ENCODE measurements at places on chromosomes 12 and 14.

- DNase-seq, result no peak
These were observed 24.7 kb upstream of the AP4S1 start for GRCh38 chr14:31000629-31001338.

- DNase-seq, result no peak
These were observed 65.3 kb downstream of the SUSD6 start for GRCh38 chr14:69676723-69677122.

DNA sequence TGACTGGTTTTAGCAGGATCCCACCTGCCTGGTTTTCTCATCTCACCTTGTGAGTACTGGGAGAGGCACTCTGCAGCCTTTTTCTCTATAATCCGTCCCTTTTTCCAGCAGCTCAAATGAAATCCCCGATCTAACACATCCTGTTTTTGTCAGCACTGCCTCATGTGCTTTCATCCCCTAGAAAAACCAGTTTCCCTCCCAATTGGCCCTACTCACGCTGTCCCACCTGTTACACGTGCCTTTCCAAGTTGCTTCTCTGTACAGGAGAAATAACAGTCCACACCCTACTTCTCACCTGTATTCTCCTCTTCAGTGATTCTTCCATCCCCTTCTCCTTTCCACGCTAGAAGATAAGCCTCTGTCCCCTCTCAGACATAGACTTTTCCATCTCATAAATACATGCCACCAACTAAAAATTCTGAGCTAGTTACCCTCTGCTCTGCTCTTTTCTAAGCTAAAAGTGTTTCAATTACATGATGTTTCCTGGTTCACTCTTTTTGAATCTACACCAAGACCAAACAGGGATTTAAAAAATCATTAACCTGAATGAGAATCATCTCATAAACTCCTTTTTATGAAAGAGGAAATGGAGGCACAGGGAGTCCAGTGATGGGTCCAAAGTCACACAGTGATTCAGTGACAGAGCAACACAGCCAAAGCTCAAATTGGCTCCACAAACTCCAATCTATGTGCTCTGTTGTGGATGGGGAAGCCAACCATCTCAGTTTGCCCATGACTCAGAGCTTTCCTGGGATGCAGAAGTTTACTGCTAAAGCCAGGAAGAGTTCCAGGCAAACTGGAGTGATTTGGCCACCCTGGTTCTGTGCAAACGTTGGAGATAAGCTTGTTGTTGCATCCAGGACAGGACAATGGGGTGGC lies 240.0 kb upstream of the TMEM132C start:
- DNase-seq, result no peak

GRCh38 chr12:24948757-24949722 lies at the start of gene BCAT1:
Gene BCAT1, minus strand, starts transcription at chr12:24949101. Its CDS starts 169 bp downstream, at chr12:24948932.
- DNase-seq, result peak; percentile 17
